ENCODE measurements at places on chromosomes 5 and 9.

DNA sequence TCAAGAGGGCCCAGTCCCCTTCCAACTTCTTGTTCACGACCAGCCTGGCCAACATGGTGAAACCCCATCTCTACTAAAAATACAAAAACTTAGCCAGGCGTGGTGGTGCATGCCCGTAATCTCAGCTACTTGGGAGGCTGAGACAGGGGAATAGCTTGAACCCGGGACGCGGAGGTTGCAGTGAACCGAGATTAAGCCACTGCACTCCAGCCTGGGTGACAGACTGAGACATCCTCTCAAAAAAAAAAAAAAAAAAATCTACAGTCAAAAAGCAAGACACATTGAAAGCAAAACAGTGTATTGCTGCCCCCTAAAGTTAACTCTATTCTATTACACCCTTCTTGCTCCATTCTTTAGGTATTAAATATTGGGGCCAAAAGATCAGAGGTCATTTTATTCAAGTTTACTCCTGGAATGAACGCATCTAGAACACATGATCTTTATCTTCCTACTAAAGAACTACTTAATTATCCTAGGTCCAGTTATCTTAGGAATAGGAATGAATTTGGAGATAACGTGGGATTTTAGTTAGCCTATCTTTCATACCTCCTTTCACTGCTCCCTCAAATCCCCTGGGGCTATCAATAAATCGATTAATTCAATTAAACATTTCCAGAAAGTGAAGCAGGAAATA is 2.4 kb downstream of the ATG12 start:
- DNase-seq = peak; percentile 58

GRCh38 chr9:86767373-86767772 is 179.9 kb downstream of the GAS1 start:
- peak; percentile 25 for DNase-seq

DNA sequence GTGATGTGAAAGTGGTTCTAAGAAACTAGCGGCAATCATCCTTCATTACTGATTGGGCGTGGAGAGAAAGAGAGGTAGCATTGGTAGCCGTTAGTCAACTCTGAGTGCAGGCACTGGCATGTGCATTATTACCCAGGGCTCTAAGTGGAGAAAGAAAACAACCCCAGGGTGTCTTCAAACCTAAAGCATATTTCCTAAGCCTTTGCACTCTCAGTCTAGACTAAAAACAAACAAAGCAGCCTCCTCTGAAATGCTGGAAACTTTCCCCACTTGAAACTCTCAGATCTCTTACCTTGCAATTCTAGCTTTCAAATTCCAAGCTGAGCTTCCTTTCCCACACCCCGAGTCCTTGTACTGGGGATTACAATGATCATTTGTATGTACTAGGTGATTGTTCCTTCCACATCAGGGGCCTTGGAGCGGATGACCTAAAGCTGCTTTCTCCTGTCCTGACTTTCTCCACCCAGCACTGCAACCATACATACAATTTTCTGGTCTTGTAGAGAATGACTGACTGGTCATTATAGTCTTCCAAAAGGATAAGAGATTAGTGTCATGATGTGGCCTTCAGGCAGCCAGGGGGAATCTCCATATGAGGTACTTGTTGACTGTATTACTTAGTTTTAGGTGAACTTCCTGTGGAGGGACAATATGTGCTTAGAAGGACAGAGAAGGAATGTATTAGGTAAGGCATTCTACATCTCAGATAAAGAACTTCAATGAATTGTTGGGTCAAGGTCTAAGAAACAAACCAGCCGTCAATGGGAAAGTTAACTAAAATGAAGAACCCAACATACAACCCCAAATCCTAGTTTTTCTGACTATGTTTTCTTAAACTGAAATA is 98.3 kb upstream of the CDKN2B start:
- DNase-seq = no peak

DNA sequence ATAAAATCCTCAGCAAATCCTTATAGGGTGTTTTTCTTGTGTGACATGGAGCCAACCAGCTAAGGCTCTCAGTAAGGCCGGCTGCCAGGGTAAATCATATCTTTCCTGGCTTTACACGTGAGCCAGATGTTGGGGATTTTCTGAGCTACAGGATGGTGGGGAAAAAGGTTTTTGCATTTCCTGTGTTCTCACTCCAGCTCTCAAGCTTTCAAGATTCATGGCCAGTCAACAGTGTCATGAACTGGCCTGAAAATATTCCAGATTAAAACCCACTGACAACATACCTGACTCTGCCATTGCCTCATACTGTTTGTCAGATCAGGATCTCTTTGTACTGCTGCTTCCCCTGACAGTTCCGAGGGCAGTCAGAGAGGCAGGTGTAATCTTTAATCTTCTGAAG is 306.9 kb downstream of the GLIS3 start:
- DNase-seq = no peak

DNA sequence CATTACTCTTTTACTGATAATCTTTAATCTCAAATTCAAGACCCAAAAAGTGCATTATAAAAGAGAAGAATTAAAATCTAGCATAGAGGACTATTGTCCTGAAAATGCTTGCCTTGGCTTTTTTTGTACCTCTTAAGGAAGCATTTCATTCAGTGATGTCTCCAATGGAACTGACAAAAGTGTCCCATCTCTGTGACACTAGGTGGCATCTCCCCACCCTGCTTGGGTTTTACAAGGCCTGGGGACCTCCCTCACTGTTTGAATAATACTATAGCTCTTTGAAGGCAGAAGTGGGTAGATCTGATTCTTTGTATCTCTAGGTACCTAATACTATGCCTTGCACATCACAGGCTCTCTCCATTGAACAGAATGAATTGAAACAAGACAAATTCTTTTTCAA is 180.6 kb downstream of the EPB41L4A start:
- DNase-seq = no peak

GRCh38 chr9:74322661-74323314 is 174.3 kb upstream of the RORB start:
- no peak for DNase-seq

DNA sequence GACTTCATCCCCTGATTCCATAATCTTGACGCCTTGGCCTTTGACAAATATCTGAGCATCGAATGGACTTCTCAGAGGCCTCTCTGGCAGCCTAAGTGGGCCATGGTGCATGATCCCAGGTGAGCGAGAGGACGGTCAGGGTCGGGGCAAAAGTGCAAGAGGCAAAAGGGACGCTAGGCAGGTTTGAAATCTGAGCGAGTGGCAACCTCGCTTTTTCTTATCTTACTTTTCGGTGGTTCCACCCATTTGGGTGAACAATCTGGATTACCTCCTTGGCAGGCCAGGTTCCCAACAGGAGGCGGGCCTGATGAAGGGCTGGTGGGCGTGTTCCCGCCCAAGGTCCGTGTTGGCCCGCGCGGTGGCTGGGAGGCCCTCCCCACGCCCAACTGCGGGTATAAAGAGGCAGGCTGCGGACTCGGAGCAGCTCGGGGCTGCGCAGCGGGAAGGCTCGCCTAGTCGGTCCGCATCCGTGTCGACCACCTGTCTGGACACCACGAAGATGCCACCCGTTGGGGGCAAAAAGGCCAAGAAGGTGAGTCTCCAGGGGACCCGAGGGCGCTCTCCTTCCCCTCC is at the start of gene BHMT:
TSS of gene BHMT (plus strand) at position 423 of the 573 bp plus-strand sequence. CDS start at position 500, 77 bp downstream.
- no peak for DNase-seq

DNA sequence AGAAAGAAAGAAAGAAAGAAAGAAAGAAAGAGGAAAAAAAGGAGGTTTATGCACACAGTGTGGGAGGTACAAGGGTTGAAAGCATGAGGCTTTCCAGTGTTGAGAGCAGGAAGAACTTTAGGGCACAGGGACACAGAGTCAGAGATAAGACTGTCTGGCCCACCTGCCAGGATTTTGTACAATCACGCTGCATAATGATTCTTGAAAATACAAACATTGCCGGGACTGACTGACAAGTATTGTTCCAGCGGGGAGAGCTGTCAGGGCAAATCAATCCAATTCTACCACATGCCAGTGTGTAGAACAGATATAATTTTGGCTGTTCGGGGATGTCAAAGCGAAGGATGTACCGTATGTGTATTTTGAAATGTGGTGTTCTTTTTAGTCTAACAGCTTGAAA is 254.7 kb downstream of the NTRK2 start:
- no peak for DNase-seq
